ENCODE measurements at places on chromosomes 7 and 10. TPM values are rescaled to one million over a fixed set of nuclear protein-coding genes. Genes with fewer than 3 reads are reported as not detected.

The MLXIPL gene
- total RNA-seq, result 22.9 TPM

The FAM200A gene
- total RNA-seq, result 6.3 TPM

DNA sequence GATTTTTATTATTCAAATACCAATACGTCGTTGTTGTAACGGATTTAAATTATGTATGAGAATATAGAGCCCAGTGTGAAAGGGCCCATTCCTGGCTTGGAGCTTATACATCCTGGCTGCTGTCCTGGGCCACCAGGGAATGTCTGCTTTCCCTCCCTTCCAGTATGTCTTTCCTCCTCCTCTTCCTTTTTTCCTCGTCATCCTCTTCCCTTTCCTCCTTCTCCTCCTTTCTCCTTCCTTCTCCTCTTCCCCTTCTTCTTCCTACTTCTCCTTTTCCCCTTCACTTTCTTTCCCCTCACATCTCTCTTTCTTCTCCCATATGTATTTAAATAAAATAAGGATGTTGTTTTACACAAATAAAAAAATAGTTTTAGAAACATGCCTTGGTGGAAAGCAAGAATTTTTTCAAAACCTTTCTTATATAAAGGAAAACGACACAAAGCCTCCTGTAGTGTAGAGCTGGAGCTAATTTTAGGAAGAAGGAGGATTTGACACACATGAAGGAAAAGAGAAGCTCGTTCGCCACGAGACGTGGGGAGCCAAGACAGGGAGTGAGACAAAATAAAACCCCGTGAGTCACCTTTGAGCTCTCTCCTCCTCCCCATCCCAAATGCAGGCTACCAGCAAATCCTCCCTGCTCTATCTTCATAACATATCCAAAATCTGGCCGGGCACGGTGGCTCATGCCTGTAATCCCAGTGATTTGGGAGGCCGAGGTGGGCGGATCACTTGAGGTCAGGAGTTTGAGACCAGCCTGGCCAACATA is 301.1 kb upstream of the LYZL1 start:
- no peak overlapping the region for H3K4me3 ChIP-seq
- H3K4me1 ChIP-seq, result peaks cover 7% of the 10 kb centered on the region
- no peak for DNase-seq
- no peak overlapping the region for H3K27ac ChIP-seq
- no peaks in the 10 kb centered on the region for H3K36me3 ChIP-seq

DNA sequence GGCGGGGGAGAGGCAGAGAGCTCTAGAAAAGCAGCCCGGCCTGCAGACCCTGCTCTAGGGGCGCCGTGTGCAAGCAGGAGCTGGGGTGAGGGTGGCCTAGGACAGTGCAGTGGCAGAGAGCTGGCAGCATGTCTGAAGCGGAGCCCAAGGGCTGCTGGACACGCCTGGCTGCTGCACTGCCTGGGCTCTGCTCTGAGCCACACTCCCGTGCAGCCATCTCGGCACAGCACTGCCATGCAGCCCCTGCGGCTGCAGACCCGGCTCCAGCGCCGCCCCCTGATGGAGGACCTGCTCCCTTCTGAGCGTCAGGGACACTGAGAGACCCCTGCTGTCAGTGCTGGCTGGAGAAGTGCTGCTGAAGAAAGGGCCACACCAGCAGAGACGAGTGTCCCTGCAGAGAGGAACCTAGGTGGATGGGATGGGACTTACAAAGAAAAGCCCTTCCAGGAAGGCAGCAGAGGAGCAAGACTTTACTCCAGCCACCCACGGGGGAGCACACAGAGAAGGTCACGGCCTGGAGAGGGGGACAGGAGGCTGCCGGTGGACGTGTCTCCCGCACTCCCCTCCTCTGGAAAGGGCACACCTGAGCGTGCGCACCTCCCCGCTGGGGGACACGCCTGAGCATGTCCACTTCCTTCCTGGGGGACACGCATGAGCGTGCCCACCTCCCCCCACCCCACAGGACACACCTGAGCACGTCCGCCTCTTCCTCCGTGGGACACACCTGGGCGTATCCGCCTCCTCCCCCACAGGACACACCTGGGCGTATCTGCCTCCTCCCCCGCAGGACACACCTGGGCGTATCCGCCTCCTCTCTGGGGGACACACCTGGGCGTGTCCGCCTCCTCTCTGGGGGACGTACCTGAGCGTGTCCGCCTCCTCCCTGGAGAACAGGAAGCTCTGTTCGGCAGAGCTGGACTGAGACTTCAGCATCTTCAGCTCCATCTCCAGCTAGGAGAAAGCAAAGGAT is 252.9 kb downstream of the MAD1L1 start:
- peaks cover 7% of the 10 kb centered on the region for H3K36me3 ChIP-seq
- H3K4me3 ChIP-seq, result no peak overlapping the region
- peak; percentile 49 for DNase-seq
- no peaks in the 10 kb centered on the region for H3K27me3 ChIP-seq
- H3K27ac ChIP-seq, result no peak overlapping the region

Measured in psoas muscle (tissue), 8 donors.